ENCODE measurements at places on chromosomes 7 and 10.

DNA sequence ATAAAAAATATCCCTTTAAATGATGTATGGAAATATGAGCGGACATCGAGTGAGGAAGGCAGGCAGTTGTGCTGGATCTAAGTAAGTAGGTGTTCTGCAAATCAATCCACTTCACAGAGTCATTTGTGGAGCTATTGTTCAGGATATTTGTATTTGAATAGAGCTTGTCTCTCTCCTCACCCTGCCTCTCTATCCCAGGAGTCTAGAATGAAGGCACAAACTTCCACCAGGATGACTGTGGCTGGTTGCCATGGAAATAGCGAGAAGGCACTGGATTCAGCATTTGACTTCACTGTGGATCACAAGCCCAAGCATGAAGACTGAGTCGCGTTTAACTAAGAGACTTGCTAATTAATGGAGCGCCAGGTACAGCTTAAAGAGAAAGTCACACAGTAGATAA, 53.2 kb downstream of the NPY start:
- no peak for DNase-seq

GRCh38 chr10:118960157-118961090, 69.1 kb upstream of the NANOS1 start:
- no peak for DNase-seq

DNA sequence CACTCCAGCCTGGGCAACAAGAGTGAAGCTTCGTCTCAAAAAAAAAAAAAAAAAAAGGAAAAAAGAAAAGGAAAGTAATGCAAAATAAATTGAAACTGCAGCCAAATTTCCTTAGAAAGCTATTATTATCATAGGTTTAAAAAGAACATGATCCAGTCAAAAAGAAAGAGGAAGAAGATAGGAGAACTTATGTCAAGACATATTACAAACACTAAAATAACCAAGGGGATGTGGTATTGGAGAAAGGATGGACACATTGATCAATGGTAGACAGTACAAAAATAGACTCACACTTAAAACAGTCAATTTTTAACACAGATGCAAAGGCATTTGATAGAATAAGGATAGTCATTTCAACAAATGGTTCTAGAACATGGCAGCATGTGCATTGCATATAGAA, 27.3 kb upstream of the PFKP start:
- no peak for DNase-seq

DNA sequence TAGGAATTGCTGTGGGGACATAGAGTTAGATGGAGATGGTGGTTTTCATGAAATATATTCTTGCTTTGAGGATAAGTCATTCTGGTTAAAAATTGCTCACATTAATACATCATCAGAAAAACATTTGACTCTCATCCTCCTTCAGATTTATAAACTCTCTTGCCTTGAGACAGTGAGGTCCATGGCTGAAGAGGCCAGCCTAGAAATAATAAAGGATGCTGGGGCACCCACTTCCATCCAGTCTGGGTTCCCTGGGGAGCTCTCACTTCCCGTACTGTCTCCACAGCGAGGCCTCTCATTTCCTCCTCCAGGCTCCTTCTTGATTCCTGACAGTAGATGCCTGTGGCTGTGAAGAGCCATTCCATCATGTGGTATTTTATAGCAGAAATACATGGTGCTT, 73.3 kb upstream of the PRKG1 start:
- DNase-seq: no peak

GRCh38 chr7:153698046-153698445, 354.2 kb upstream of the DPP6 start:
- no peak for DNase-seq

GRCh38 chr10:92839191-92840085, 8.9 kb upstream of the EXOC6 start:
- no peak for DNase-seq

- no peak for DNase-seq
Observed at GRCh38 chr10:78371136-78371535, 337.5 kb downstream of the RPS24 start.

DNA sequence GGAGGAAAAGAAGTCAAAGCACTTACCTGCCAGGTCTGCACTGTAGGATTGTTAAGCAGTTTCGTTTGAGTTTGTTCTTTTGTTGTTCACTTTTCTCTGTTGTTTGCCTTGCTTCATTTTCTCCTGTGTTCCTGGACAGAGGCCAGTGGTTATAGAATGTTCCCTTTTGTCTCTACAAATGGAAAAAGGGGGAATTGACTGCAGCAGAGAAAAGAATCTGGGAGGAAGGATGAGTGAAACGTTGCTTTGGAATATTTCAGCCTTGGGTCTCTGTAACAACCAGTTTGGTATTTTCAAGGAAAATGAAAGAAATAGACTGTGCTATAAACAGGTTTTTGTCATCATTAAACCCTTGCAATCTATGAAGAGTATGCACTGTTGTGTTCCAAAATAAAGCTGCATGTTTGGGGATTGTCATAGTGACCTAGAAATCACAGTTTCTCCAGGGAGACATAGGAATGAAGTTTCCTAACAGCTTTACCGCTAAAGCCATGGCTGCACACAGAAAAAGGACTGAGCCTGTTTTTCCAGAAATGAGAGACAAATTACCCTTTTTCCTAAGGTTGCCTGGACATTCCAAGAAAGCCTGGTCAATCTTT, 60.8 kb upstream of the HABP2 start:
- no peak for DNase-seq

- no peak for DNase-seq
Observed at GRCh38 chr10:51358227-51358626, 283.9 kb downstream of the PRKG1 start.

GRCh38 chr10:10919976-10920375, 97.7 kb upstream of the CELF2 start:
- DNase-seq: no peak

GRCh38 chr10:4050061-4050460, 265.1 kb upstream of the KLF6 start:
- no peak for DNase-seq

DNA sequence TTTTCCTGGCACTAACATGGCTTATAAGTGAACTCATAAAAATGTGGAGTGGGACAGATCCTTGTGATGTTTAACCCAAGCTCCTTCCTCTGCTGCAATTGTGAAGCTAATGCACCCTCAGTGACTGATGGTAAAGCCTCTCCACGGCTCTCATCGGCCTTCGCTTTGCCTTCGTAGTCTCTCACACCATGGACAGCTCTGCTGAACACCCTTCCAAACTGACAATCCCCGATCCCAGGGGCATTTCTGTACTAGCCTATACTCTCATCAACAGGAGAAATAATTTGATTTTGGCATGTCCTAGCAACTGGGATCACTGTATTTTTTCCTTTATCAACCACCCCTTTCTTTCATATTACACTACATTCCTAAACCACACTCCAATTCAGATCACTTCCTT, 6.1 kb downstream of the ZNF777 start:
- DNase-seq: no peak

GRCh38 chr10:105605918-105606317, 964.8 kb downstream of the SORCS3 start:
- no peak for DNase-seq

DNA sequence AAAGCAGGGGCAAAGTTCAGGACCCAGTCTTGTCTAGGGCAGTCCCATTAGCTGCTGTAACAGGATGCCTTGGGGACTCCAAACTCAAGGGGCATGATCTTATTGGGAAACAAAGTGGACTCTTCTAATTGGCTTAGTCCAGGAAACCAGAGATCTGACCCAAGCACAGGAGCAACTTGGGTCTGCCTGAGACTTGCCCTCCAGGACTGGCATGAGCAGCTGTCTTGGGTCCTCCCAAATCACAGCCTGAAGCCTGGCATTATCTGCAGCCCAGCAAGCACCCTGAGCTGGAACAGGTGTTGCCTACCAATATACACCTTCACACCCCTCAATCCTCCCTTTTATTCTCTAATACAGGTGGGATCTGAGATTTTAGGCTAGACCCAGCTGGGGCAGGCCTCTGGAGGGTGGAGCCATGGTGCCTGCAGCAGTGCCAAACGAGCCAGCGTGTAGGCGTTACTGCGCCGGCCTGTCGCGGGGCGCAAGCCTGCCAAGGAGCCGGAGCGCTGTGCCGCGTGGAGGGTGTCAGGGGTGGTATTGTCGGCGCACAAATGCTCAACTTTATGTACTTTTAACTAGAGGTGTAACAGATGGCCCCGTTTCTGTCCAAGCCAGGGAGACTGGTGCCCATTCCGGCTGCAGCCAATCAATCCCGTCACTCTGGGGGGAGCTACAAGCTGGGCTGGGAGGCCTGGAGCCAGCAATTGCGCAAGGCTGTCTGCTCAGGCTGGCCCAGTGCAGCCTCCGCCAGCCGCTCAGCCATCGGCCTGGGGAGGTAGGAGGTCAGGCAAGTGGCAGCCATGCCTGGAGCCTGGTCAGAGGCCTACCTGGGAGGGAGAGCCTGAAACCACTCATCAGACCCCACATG, 12.8 kb upstream of the LBX1 start:
- no peak for DNase-seq

GRCh38 chr7:127474457-127474856, 81.9 kb upstream of the ZNF800 start:
- DNase-seq: no peak

GRCh38 chr7:66739953-66740301, 606 bp upstream of the RABGEF1 start:
- DNase-seq: no peak

- no peak for DNase-seq
Observed at GRCh38 chr10:100567249-100567648, 31.5 kb downstream of the HIF1AN start.

DNA sequence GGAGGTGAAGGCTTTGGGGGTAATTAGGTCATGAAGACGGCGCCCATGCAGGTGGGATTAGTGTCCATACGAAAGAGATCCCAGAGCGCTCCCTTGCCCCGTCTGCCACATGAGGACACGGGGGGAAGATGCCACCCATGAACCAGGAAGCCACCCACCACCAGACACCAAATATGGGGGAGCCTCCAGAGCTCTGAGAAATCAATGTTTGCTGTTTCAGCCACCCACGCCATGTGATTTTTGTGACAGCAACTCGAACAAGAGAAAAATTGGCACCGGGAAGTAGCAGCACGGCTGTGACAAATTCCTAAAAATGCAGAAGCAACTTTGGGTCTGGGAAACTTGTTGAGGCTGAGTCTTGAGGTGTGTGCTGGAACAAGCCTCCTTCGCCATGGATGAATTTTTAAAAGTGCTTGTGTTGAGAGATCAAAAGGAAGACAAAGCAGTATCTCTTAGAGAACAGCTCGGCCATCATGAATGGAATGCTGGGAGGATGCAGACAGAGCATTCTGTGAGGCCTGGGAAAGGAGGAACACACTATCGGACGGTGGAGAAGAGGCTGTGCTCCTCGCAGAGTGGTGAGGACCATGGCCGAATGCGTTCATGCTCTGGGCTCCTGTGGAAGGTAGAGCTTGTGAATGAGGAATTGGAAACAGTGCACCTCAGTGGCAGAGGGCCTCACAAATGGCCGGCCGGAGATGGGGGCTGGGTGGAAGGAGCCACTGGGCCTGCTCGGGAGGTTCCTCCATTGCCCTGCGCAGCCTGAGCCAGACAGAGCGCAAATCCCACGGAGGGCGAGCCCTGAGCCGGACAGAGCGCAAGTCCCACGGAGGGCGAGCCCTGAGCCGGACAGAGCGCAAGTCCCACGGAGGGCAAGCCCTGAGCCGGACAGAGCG, 277.5 kb downstream of the PTPRN2 start:
- DNase-seq: no peak

- DNase-seq: no peak
Observed at GRCh38 chr10:113751181-113751732, at the start of gene PLEKHS1. Gene PLEKHS1 (plus strand): TSS chr10:113751682. CDS start chr10:113755278, 3,596 bp downstream.

DNA sequence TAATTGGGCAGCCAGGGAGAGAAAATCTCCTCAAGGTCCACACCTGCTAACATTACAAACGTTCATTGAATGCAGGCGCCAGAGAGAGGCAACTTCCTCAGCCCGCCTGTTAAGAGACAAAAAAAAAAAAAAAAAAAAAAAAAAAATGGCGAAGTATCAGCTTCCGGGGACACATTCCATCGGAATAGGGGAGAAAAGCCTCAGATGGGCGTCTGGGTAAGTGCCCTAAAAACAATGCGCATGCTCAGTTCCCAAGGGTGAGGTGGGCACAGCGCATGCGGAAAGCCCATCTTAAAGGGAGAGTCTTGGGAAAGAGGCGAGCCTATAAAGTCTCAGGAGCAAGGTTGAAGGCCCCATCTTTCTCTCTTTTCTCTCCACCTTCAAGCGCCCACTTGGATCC, 1139.7 kb upstream of the CELF2 start:
- no peak for DNase-seq

- DNase-seq: no peak
Observed at GRCh38 chr10:78893217-78893616, 175.5 kb upstream of the ZMIZ1 start.

GRCh38 chr10:93678805-93679587, 23.4 kb downstream of the FRA10AC1 start:
- no peak for DNase-seq

DNA sequence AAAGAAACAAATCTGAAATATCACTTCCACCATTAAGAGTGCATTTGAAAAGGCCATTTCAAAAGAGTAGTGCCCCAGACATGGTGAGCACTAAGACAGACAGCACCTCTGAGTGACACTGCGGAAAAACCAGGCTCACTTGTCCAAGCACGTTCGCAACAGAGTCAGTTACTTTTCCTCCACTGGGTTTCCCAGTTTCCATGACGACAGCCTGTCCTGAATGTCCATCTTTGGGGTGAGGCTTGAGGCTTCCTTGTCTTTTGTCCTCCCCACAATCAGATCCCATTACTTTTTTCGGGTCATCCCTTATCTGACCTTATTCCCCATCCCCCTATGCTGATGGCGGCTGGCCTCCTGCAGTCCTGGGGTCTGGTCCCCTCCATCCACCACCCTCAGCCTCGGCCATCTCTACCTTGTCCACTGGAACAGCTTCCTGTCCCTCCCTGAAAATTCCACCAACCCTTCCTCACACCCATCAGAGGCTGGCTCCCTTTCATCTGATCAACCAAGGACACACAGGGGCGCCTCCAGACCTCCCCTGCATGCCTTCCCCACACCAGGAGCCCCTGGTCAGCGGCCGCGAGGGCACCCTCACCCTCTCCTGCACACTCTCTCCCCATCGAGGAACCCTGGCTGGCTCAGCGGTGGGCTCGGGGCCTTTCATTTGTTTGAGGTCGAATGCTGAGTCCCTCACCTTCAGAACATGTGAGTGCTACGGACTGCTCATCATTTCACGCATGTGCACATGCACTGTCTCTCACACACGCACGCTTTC, 363.6 kb downstream of the DNAJB6 start:
- peak; percentile 38 for DNase-seq

DNA sequence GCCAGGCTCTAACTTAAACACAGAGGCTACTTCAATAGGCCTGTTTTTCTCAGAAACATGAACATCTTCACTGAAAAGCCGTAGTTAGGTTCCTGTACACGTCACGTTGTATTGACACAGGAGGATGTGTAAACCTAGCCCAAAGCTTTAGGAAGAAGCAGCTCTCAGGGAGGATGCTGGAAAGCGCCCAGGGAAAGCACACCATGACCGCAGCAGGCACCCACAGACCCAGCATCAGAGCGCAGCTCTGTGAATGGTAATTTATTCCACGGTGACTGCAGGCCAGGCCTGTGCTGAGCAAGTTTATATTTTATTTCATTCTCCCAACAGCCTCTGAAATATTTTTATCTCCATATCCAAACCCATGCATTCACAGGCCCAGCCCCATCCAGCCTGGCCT, 51.1 kb downstream of the ASB13 start:
- no peak for DNase-seq
